ENCODE measurements at places on chromosomes 12 and 14.
A peak's percentile ranks its signal among the peaks of the same experiment; 100 is the strongest.

DNA sequence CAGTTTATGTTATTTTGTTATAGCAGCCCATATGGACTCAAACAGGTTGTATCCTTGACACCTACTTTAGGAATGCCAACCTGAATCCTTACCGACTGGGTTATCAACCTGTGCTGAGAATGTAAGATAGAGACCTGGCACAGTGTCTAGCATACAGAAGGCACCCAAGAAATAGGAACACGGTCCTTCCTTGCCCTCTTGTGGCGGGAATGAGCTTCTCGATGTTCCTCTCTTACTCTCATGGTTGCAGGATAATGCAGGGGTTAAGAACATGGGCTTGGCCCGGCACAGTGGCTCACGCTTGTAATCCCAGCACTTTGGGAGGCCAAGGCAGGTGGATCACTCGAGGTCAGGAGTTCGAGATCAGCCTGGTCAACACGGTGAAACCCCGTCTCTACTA, 6.5 kb downstream of the C12orf43 start:
- DNase-seq, result peak; percentile 81

DNA sequence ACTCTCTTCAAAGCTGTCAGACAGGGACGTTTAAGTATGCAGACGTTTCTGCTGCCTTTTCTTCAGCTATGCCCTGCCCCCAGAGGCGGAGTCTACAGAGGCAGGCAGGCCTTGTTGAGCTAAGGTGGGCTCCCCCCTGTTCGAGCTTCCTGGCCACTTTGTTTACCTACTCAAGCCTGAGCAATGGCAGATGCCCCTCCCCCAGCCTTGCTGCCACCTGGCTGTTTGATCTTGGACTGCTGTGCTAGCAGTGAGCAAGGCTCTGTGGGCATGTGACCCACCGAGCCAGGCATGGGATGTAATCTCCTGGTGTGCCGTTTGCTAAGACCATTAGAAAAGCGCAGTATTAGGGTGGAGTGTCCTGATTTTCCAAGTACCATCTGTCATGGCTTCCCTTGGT, 900.4 kb upstream of the MDGA2 start:
- no peak for DNase-seq

DNA sequence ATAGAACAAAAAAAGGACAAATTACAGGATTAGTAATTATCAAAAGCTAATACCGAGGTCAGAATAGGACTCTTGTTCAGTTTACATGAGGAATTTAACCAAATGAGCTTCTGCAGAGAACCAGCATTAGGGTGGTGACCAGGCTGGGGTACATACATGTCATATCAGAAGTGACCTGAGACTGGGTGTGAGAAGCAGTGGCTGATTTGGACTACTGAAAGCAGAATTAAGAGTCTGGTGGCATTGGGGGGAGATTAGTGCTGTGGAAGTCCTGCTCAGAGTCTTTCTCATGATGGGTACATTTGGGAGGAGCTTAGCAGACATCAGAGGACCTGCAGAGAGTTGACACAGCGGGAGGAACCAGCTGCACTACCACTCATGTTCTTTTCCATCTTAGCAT, 21.7 kb downstream of the TRAF3 start:
- no peak for DNase-seq

DNA sequence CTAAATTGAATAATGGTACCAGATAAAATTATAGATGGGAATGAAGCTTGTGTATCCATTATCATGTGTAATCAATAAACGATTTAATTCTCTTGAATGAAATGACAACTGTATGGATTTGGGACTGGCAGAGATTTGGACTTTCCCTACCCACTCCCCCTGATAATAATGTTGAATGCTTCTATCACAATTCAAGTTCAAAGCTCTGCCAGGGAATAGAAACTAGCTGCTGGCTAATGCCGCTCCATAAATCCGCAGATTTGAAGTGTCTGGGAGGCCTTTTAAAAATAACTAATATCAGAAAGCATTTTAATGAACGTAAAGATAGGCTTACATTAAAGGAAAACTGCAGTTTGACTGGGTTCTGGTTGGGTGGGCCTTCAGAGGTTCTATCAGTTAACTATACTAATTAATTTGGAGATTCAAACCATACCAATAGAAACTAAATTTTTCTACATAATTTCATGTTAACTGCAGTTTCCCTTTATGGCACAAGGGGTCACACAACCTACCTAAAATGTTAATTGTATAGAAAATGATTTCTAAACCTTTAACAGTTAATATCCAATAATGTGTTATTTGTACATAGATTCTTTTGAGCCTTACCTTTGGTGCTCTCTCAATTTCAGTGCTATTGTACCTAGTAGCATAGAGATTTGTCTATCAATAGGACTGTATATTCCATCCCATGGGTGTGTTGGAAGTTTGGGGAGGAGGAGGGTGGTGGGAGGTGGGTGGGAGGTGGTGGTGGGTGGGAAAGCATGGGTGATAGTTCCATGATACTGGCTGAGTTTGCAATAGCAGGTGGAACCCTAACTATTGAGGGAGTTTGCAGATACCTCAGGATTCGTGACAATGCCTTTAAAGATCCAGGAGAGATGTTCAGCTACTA, 4.9 kb downstream of the HNRNPA1 start:
- DNase-seq, result no peak

DNA sequence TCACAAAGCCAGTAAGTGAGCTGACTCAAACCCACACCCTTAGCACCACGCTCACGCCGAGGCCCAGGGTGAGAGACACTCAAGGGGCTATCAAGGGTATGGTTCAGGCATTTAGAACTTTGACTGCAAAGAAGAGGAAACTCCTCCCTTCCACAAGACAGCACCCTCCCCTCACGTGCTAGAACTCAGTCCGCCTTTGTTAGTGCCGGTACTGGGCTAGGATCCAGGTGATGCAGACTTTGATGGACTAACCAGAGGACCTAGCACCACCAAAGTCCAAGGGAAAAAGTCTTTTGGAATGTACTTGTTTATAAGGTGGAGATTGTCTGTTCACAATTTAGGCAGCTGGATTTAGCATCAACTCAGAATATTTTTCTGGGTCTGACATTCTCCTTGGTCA, 33.7 kb downstream of the VWF start:
- no peak for DNase-seq

DNA sequence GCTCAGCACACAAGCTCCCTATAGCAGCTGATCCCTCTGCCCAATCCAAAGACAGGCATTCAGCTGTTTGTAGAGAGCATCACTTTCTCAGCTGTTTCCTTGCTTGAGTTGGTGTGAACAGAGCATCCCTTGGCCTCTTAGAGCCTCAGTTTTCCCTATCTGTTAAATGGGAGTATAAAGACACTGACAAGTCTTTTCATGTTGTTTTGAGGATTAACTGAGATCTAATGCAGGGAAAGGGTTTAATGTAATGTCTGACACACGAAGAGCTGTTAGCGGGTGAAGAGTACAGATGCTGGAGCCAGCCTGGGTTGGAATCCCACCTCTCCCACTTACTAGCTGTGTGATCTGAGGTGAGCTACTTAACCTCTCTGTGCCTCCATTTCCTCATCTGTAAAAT, 149.5 kb downstream of the PHETA1 start:
- no peak for DNase-seq

GRCh38 chr12:52023182-52023975, 16.6 kb downstream of the TAMALIN start:
- peak; percentile 91 for DNase-seq

DNA sequence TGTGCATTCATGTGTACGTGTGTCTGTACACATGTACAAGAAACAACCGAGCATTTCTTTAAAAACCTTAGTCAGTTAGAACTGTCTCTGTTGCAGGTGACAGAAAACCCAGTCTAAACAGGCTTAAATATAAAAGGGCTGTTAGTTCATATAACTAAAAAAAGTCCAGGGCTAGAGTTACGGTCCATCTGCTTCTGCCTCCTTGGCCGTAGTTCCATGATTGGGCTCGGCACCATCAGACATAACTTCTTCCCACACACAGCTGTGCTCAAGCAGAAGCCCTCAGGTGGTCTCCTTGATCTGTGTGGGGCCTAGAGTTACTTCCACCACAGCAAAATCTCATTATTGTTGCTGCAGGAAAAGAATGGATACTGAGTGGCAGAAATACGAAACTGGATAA, 34.6 kb downstream of the CKB start:
- DNase-seq, result no peak

- DNase-seq, result no peak
Measured at GRCh38 chr14:95253039-95253630, 66.6 kb downstream of the CLMN start.

DNA sequence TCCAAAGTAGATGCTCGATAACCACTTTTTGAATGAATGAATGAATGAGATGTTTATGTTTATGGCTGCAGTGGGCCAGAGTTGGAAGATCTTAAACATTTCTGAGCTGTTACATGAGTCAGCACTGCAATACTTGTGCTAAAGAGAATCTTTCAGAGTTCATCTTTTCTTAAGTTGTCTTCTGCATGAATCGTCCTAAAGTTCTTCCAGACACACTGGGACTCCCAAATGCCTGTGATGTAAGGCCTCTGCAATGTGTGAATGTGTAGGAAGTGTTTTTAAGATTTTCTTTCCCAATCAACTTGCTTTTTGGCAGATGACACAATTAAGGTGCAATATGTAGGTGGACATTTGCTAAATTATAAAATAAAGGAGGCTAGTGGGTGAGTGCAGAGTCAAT, 50.3 kb upstream of the TRIM9 start:
- DNase-seq, result no peak

DNA sequence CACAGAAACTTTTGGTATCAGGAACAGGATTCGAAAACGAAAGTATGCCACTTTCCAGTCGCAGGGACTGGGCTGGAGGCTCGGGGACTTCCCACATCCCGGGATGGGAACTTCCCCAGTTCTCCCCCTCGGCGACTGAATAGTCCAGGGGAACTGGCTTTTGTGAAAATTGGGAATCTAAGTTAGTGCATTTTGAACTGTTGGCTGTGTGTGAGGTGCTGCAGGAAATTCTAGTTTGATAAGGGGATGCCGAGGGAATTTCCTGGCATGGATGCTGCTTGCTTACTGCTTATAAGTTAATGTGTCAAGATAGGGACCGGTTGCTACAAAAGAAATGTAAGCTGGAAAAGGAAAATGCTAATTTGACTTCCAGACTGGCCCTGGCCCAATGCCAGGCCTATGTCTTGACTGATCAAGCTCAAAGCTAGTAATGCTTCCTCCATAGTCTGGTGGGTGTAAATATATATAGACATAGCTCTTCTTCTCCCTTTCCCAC, 73.4 kb upstream of the EIF5 start:
- peak; percentile 70 for DNase-seq

- no peak for DNase-seq
Measured at GRCh38 chr12:102958830-102959176, 1.3 kb downstream of the ASCL1 start.
